Stimulated activated CD4-positive, alpha-beta T cell treated with anti-CD3 and anti-CD28 coated beads, Interleukin-12 subunit alpha, Interleukin-12 subunit beta, amount 100 ng/mL, for 48 hours (primary cell): ENCODE measurements at places on chromosomes 6 and 20.
A peak's percentile ranks its signal among the peaks of the same experiment; 100 is the strongest.

GRCh38 chr6:39079197-39080125, 30.9 kb downstream of the GLP1R start:
- DNase-seq: no peak

- no peak for DNase-seq
Observed at GRCh38 chr6:111256646-111257045, 169.3 kb downstream of the SLC16A10 start.

DNA sequence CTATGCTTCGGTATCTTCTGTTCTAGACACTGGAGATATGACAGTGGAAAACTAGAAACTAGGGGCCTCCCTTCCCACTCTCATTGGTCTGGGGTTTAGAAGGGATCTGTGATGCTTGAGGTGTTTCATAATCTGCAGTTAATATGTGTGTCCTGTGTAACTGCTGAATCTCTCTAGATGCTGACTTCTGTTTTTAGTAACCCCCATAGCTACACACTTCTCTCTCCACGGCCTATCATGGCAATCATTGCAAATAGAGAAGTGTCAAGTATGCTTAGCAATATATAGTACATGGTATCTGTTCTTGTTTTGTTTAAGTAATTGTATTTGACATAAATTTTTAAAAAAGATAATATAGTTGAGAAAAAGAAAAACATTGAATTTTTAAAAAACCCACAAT, 394.6 kb upstream of the MMS22L start:
- DNase-seq: no peak

GRCh38 chr6:84066536-84066935, 33.0 kb downstream of the MRAP2 start:
- DNase-seq: no peak

GRCh38 chr6:138580801-138581200, 81.5 kb upstream of the NHSL1 start:
- DNase-seq: no peak

DNA sequence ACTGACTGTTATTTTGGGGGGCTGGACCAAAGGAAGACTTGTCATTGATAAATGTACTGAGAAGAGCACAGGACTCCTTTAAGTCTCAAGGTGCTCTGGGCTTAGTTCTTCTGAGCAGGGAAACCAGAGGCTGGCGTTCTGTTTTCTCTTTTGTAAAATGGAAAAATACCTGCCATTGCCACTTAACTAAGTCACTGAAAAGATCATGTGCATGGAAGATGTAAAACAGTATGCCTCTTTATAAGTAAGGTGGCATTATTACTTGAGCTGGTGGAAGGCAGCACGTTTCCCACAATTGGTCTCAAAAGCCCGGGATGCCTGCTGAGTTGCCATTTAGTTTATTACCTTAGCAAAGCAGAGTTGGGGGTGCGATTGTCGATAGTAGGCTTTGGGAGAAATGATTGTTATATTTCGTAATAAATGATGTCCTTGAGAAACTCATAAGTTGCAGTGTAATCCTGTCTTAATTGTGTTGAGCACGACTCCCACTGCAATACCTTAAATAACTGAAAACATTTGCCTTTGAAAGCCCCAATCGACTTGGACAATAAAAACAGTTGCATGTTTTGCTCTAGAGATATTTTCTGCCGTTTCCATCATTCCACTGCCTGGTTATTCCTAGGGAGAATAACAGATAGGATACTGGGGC, 3.6 kb downstream of the JARID2 start:
- DNase-seq: no peak

DNA sequence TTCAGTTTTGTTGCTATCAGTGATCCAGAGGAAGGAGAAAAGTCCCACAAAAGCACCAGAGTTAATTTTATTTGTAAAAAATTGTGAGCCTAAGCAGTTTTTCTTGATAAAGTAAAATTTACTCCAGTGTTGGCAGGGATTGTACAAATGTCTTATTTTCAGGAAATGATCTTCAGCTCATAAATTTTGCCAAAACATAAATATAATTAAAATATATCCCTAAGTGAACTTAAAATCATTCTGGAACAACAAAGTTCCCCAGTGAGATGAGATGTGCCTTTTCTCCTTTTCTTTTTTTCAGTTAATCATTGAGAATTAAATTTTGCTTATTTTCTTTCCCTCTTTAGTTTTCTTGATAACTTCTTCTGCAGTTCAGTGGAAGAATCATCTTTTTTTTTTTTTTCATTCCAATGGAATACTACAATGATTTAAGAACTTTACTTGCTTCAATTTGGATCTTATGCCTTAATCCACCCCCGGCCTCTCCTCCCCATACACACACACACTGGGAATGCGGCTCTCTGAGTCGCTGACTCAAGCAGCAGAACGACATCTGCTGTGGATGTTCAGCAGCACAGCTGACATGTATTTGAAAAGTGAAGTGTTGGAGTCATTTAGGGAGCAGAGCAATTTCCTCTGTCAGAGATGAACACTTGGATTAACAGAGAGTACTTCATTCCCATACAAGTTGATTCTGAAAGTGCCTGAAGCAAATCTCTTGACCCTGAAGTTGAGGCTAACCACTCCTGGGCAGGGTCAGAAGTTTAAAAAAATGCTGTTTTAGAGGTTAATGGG, 27.7 kb upstream of the LAMA4 start:
- DNase-seq: no peak

DNA sequence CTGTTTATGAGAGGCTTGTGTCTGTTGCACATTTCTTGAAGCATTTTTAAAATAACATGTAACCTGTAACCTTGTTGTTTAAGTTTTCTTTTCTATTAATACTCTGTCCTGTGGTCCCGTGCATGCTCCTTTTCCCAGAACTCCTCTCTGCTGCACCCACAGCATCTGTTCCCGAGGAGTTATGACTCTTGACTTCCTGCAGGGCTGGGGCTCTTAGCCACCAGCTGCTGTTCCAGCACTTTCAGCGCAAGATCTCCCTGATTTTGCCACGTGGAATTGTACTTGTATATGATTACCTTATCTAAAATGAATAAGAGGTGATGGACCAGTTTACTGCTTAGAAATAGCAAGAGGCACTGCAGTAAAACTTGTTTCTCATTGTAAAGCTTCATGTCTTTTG, 150.6 kb downstream of the QKI start:
- DNase-seq: no peak

DNA sequence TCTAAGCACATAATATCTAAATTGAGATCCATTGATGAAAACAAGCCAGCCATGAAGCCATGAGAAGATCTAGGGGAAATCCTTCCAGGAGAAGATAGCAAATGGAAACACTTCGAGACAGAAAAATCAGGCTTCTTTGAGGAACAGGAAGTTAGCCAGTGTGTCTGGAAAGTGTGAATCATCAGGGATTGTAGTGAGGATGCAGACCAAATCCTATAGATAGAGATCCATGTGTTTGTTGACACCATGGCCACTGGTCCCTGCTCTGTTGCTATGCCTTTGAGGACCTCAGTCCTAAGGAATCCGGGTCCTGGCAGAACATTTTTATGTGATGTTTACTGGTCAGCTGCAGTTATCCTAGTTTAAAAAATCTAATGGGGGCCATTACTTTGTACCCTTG, 6.6 kb upstream of the ELOVL2 start:
- DNase-seq: no peak

GRCh38 chr20:38855356-38855755, 49.9 kb downstream of the PPP1R16B start:
- no peak for DNase-seq

DNA sequence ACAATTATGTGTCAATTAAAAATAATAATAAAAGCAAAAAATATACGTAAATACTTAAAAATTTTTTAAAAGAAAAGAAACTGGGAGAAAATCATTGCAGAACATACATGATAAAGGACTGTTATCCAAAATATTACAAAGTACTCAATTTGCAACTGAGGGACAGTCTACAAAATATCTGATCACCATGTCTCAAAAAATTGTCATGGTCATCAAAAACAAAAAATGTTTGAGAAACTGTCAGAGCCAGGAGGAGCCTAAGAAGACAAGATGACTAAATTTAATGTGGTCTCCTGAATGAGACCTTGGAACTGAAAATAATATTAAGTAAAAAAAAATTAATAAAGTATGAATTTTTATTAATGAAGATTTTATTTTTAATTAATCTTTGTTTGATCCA, 43.5 kb downstream of the DTNBP1 start:
- no peak for DNase-seq

DNA sequence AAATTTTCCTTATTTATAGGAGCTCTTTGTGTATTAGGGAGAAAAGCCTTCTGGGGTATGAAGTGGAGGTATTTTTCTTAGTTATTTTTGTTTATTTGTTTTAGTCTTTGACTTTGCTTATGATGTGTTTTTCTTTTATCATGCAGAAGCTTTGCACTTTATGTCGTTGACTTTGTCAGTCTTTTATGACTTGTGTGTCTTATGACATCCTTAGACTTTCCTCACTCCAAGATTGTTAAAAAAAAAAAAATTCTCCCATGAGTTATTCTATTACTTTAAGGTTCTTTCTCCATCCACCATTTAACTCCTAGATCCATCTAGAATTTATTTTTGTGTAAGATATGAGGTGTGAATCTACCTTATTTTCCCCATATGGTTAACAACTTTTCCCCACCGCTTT, 36.6 kb downstream of the BICRAL start:
- no peak for DNase-seq

GRCh38 chr6:12605888-12606345, 110.7 kb upstream of the PHACTR1 start:
- peak; percentile 11 for DNase-seq

DNA sequence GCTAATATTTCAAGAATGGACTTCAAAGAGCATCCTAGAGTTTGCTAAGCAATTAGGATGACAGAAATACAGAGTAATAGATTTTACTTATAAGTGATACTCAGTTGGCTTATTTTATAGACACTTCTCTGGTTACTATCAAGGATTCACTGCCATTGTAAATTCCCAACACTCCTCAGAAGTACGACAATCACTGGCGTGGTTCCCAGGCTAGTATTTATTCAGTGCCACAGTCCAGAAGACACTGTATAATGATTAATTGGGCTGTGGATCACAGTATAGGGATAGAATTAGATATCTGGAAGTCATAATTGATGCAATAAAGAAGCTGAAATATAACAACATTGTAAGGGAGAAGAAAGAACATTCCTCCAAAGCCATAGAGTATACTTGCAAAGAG, 15.7 kb downstream of the MANEA start:
- DNase-seq: no peak

DNA sequence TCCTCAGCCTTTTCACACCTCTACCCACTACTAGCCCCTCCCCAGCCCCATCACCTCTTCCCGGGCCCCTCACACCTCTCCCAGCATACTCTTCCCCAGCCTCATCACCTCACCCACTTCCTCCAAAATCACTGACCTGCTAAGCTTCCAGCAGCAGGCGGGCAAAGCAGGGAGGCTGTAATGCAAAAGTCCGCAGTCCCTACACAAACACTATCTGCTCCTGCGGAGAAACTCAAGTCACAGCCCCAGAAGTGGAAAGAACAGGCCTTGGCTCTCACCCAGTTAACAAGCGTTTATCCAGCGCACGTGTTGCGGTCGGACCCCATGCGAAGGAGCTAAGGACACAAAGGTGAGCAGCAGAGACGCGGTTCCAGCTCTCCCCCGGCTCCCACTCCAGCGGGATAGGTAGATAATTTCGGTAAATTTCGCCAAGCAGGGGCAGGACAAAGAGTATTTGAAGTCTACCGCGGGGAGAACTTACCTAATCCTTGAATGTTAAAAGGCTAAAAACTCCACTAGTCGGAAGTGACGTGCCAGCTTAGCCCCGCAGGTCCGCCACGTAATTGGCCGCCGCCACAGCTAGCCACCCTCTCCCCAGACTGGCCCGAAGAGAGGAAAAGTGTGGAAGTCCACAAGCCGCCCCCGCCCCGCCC, 728 bp upstream of the TRIM39 start:
- peak; percentile 55 for DNase-seq

DNA sequence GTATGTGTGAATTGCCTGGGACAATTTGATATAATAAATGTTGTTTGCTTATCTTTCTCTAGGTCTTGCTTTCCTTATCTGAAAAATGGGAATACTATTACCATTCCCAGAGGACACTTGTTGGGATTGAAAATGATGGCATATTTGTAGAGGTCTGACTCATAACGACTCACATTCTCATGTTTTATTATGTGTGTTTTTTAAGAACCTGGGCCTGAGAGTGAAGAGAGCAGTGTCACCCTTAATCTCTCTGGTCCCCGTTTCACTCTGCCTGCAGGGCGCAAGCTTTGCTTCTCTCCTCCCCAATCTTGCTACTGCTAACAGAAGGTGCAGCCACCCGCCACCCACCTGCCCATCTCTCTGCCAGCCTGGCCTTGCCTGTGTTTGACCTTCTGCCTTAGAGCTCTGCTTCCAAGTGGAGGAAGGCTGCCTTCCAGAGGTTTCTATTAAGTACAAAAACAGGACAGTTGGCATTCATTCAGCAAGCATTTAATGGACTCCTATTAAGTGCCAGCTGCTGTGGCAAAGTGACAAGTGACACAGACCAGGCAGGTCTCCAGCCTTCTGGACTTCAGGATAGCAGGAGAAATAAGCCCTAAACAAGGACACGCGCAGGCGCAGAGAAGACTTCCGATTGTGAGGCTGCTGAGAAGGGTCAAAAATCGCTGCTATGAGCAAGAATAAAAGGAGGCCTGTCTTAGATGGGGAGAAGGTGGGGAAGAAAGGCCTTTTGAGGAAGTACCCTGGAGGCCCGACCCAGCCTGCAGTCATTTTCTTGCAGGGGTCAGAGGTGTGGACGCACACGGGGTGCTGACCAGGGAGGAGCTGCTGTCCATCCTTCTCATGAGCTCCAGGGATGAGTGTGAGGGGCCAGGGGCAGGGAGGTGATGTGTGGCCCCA, 112.5 kb downstream of the JPH2 start:
- no peak for DNase-seq

DNA sequence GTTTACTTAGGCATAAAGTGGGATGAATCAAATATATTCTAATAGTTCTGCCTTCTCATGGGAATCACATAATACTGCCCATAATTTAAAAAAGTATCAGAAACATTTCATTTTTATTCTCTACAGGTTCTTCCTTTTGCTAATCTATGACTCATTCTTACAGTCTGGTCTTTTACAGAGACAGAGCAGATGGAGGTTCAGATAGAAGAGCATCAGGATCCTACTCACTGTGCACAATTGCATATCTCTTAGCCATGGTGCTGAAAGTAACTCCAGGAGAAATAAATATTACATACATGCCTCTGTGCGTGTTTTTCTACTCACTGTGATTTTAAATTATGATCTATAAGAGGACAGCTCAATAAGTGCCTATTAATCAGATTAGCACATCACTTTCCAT, 16.3 kb upstream of the OR2B6 start:
- DNase-seq: no peak

DNA sequence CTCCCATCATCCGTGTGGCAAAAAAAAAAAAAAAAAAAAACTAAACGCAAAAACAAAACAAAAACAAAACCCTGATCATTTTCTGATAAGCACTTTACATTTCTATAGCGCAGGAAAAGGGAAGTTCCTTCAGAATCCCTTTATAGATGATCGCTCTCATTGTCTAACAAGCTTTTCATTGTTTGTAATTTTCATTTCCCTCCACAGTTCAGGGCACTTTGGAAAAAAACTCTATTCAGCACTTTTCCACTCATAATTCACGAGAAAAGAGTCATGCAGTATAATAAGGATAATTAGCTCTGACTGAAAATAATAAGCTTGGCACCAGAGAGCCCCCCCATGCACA, 89.4 kb upstream of the ATXN1 start:
- DNase-seq: no peak

GRCh38 chr6:2471472-2471871, 226.1 kb upstream of the GMDS start:
- DNase-seq: no peak
